ENCODE measurements at places on chromosomes 7 and 10.

- DNase-seq = peak; percentile 27
Observed at GRCh38 chr7:130063036-130063435, 7.3 kb upstream of the KLHDC10 start.

DNA sequence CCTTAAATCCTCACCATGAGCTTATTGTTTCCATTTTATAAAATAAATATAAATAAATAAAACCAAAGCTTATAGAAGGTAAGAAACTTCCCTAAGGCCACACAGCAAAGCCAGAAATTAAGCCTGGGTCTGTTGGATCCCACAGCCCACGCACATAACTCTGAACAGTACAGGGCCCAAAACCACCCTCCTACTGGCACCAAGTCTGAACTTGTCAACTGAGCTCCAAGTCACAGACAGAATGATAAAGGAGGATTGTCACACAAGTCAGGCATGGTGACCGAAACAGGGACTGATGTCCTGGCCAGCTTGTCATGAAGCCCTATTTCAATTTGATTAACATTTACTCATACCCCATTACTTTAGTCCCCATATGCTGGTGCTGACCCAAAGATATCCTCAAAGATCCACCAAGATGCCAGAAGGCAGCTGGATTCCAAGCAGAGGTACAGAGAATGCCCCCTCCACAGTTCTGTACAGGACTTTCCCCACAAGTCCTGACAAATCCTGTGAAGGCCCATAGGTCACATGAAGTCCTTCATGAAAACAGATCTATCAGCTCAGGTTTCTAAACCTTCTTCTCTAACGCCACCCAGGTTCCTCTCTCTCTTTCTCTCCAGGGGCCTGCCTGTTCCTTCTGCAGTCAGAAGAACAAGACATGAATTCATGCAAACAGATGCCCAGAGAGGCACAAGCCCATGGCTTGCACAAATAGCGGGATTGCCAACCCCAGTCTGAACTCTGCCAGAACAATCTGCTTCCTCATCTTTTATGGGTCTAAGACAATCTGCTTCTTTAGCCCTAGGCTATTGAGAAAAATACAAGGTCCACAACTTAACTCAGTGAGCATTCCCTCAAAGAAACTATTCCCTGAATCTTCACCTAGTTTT lies 60.9 kb downstream of the GLI3 start:
- DNase-seq = no peak

DNA sequence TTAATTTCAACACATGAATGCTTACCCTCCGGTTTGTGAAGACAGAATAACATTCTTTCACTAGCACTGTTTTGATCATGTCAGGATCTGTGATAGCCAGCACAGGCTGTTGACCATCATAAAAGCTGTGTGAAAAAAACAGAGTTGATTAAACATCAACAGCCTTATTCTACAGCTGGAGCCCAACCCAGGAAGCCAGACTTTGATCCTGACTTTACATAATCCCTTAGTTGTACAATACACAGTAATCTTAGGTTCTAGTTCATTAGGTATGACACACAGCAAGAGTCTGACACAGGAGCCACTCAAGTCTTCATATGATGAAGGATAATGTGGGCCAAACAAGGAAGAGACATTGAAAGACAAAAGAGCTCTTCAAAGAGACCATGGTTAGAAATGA lies 11.4 kb downstream of the CYP3A4 start:
- no peak for DNase-seq

DNA sequence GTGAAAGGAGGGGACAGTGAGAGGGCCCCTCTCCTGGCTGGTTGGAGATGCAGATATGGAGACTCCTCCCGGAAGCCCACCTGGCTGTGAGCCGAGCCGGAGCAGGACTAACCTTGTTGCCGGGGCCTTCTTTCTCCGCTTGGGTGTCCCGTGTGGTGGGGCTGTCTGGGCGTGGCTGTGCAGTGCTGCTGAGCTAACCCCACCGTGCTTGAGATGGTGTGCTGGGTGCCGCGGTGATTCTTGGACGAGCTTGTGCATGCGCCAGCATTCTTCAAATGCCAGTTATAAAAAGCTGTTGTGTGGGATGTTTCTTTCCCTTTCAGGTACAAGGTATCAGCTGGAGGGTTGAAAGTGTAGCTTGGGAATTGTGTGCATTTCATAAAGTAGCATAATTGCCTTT lies 48.8 kb downstream of the DAGLB start:
- DNase-seq = peak; percentile 48

DNA sequence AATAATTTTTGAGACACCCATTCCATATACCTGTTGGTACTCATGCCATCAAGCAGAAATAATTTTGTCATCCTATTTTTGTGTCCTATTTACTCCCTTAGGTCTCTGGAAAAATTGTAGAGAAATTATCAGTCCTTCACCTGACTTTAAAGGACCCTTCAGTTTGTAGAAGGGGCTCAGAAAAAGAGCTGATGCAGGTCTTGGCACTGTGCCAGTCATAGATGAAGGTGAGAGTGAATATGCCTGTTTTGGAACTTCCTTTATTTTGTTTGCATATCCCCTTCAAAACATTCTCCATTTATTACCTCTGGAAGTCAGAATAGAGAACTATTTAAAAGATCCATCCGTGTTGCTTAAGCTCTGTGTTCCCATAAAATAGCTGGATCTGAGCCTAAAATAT lies 321.0 kb upstream of the TPK1 start:
- DNase-seq = no peak

GRCh38 chr10:70512149-70512639 lies 33.6 kb downstream of the PALD1 start:
- DNase-seq = no peak

DNA sequence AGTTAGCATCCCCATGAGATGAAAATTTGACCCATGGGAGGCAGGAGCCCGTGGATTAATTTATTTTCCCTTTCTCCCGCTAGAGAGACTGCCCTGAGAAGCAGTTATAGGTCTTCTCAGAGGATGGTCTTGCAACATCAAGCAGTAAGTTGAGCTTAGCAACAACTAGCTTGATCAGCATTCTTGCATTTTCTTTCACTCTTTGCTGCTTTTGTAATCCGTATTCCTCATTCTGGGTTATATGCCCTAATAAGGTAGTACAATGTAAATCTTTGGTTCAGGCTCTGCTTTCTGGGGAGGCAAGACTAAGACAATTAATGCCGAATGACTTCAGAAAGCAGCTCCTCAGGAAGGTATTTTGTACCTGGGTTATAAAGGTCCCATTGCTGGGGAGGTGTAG lies 146.8 kb downstream of the FZD1 start:
- DNase-seq = no peak

DNA sequence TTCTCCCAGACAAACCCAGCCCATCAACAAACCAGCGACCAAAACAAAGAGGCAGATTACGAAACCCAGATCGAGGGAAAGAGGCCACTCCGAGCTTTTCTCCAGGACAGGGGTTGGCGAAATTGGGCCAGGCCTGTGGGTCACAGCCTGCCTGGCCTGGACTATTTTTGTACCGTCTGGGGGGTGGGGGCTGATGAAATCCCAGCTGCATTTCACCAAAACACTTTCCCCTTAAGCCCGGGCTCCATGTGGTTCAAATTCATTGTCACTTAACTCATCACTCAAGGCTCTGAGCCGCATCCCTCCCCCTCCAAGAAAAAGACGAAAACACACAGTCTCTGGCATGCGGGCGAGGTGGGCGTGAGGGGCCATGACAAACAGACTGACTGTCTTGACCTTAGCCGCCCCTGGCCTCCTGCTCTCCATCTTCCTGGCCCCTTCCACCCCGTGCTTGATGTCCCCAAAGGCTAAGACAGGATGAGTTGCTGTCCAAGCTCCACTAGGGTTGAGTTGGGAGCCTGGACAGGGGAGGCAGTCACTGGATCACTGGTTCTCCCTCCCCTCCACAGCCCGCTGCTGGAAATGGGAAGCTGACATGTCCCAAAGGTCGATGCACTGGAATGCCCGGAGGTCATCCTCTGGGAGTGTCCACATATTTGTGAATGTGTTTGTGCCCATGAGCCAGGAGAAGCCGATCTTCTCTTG lies 19.2 kb downstream of the TMEM270 start:
- peak; percentile 85 for DNase-seq

All from heart left ventricle (tissue), 16 donors.